ENCODE measurements at places on chromosomes 4 and X.

DNA sequence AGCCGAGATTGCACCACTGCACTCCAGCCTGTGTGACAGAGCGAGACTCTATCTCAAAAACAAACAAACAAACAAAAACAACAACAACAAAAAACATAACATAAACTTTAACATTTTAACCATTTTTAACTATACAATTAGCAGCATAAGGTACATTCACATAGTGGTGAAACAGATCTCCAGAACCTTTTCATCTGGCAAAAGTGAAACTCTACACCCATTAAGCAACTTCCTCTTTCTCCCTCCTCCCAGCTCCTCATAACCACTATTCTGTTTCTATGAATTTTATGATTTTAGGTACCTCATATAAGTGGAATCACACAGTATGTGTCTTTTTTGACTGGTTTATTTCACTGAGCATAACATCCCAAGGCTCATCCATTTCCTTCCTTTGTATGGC is 103.6 kb downstream of the FAM13A start:
- DNase-seq, result no peak

DNA sequence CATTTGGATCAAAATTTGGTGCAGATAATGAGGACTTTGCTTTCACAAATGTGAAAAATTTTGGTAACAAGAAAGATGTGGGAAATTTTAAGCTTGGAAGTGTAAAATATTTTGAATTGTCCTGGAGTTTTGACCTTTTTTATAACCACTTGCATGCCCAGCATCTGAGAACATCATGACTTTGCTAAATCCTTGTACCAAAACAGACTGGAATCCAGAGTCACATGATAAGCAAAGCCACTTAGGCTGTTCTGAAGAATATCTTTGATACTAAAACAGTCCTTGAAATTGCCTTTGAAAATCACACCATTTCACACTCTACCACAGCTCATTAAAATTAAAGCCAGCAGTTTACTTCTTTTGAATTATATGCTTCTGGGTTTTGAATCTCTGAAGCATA is 2.5 kb upstream of the PPM1K start:
- no peak for DNase-seq

GRCh38 chrX:151825925-151826485 is 86.7 kb upstream of the MAGEA4 start:
- no peak for DNase-seq

DNA sequence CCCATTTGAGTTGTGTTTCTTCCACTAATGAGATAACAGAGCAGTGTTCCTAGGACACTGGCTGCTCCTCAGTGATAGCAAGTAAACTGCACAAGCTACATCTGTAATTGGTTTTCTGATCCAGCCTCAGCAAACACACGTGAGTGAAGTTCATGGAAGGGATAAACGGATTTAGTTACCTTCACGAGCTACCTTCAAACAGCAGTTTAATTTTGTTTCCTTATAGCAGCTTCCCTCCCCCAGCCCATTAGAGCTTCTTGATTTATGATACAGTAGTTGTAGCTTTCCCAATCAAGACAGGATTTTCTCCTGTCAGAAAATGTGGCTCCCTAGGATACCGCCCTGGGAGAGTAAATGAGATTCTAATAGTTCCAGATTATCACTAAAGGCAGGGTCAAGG is 634.2 kb upstream of the FAT1 start:
- DNase-seq, result no peak

DNA sequence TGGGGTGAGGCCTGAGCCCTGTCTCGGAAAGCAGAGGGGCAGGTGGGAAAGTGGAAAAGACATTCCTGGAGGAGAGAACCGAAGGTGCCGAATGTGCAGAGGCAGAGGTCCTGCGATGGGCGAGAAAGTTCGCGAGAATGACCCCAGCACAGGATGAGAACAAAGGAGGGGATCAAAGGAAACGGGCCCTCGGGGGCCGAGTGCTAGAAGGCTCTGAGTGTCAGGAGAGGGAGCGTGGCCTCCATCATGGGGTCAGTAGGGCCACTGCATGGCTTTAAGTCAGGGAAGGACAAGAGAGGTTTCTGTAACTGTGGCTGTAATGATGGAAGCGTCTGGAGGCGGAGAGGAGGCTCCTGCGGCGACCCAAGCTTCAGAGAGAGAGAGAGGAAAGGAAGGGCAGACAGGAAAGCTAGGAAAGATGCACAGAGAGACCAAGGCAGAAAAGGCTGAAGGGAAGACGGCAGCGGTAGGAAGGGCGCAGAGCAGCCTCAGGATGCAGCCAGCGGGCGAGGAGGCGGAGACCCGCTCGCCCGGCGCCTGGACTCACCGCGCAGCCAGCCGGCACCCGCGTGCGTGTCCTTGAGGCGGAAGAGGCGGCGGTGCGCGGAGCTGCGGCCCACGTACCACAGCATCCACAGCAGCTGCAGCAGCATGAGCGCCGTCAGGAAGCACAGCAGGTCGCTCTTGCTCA is 669 bp downstream of the OTOP1 start:
- DNase-seq, result no peak

- DNase-seq, result no peak
Observed at GRCh38 chr4:110621839-110622751, 782 bp downstream of the PITX2 start.

DNA sequence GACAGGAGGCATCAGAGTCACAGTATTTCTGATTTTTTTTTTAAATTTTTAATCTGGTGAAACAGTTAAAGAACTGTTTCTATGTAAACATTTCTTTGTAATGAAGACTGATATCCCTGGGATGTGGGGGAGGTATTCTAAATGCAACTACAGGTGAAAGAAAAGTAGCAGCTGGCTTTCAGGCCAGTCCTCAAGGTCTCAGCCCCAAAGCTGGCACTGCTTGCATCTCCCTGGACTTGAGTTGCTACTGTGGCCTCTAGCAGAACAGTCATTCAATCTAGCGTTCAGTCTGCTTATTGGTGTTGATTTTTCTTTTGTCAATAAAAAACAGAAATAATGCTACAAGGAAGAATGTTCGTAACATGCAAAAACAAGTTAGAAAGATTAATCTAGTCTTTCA is 4.9 kb downstream of the MBNL3 start:
- DNase-seq, result no peak

All from NCI-H2107 (cell line).